Choroid plexus epithelial cell (primary cell): ENCODE measurements at places on chromosomes 7 and 10.

DNA sequence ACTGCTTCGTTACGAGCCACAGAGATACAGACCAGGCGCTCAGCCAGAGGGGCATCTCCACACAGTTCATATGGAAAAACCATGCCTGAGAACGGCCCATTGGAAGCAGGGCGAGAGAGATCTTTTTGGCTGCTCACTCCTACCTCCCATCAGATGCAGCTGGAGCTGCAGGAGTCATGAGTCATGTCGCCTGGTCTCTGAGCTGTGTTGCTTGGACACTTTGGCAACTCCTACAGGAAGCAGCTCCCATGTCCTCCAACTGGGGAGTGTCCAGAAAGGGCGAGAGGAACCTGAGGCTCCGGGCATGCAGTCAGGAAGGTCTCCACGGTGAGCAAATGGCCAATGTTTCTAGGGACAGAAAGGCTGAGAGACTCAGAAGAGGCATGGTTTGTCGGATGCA lies 24.9 kb downstream of the INSIG1 start:
- DNase-seq: no peak

GRCh38 chr10:71582506-71583475 lies 136.8 kb downstream of the C10orf105 start:
- DNase-seq: no peak

- DNase-seq: no peak
These were observed 8.2 kb upstream of the RNF148 start for GRCh38 chr7:122710916-122711315.

GRCh38 chr7:39145935-39146334 lies 168.2 kb downstream of the POU6F2 start:
- DNase-seq: no peak

GRCh38 chr10:62457598-62457997 lies 83.4 kb downstream of the ZNF365 start:
- DNase-seq: no peak

GRCh38 chr7:68394131-68394530 lies 1204.1 kb upstream of the AUTS2 start:
- no peak for DNase-seq

DNA sequence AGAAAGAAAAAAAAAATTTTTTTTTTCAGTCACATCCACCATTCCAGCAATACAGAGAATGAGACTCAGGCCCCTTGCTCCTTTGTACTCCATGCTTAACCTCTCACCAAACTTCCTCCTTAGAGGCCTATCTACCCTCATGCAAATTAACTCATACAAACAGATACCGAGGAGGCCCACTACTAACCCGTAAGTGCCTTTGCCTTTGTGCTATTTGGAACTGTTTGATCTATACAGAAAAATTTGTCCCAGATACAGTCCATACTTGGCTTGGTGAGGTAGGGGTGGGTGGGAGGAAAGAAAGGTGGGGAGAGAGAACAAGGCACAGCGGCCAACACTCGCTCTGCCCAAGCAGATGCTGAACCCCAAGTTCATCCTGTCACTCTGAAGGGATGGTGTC lies 87.8 kb upstream of the DUSP5 start:
- DNase-seq: no peak

GRCh38 chr7:11182736-11183135 lies 209.1 kb downstream of the PHF14 start:
- peak; percentile 75 for DNase-seq

- DNase-seq: no peak
These were observed 22.1 kb upstream of the HSPB1 start for GRCh38 chr7:76280408-76280807.
